Effector CD8-positive, alpha-beta T cell (primary cell): ENCODE measurements at places on chromosomes 7 and 10.

- DNase-seq: no peak
Measured at GRCh38 chr10:130859427-130859826, 452.1 kb downstream of the TCERG1L start.

- no peak for DNase-seq
Measured at GRCh38 chr7:98771519-98771918, 98.3 kb downstream of the TMEM130 start.

DNA sequence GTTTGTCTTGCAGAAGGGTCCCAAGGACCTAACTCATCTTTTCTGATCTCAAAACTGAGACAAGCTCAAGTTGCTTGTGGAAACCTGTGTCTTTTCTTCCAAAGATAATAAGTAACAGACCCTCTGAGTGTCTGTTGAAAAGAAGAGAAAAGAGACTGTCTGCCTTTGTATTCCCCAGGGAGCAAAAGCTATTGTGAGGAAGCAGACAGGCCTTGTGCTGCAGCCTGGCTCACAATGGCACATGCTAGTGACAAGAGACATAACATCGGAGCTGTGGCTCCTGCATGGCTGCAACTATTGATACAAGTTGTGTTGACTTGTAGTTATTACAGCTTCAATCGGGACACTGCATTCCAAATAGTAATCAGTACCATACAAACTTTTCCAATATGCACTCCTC, 202.9 kb downstream of the DKK1 start:
- no peak for DNase-seq

GRCh38 chr7:100865938-100866728, 1.1 kb upstream of the TRIP6 start:
- DNase-seq: peak; percentile 26

- DNase-seq: no peak
Measured at GRCh38 chr7:121519548-121520521, 123.7 kb upstream of the FAM3C start.

GRCh38 chr10:21927631-21928353, 75.7 kb downstream of the DNAJC1 start:
- no peak for DNase-seq

- DNase-seq: no peak
Measured at GRCh38 chr10:133083422-133084100, 4.2 kb upstream of the ADGRA1 start.

GRCh38 chr10:44513591-44513990, 128.7 kb upstream of the CXCL12 start:
- DNase-seq: no peak

- DNase-seq: no peak
Measured at GRCh38 chr10:5464546-5464945, 34.8 kb downstream of the CALML5 start.

GRCh38 chr10:48467669-48468068, 137.2 kb downstream of the ARHGAP22 start:
- DNase-seq: no peak

- DNase-seq: no peak
Measured at GRCh38 chr10:87507879-87508483, 3.3 kb downstream of the MINPP1 start.

DNA sequence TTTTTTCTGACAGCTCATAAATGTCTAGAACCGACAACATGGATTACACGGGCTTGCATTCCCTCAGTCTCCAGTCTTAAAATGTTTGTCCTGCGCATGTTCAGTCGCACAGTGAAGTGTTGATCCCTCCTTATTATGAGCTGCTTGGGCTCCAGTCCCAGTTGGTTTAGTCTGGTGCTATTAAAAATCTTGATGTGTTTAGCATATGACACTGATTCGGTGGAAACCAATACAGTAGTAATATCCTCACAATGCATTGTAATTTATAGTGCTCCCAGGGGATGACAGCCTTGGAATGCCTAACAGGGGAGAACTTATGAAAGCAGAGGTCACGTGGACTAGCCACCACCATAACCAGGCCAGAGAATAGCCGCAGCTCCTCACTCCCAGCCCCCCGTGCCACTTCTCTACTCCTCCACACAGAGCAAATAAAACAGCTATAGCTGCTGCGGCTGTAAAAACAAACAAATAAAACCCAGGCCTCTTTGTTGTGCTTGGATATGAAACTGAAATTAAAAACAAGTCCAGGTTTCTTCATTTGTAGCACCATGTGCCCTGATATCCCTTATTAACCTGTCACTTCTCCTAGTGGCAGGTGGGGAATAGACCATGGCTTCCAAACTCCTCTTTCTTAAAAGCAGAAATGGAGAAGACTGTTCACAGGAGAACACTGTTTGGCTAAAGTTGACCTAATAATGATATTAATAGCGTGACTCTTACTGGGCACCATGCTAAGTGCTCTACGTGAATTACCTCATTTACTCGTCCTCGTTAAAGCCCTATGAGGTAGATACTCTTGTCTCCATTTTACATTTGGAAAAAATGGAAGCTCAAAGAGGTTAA, 7.7 kb downstream of the DPCD start:
- DNase-seq: no peak

- DNase-seq: no peak
Measured at GRCh38 chr7:131327049-131327625, 539 bp upstream of the MKLN1 start.

- DNase-seq: no peak
Measured at GRCh38 chr7:116906391-116906790, 44.0 kb downstream of the CAPZA2 start.

- no peak for DNase-seq
Measured at GRCh38 chr10:34088208-34088794, 726.8 kb downstream of the PARD3 start.

DNA sequence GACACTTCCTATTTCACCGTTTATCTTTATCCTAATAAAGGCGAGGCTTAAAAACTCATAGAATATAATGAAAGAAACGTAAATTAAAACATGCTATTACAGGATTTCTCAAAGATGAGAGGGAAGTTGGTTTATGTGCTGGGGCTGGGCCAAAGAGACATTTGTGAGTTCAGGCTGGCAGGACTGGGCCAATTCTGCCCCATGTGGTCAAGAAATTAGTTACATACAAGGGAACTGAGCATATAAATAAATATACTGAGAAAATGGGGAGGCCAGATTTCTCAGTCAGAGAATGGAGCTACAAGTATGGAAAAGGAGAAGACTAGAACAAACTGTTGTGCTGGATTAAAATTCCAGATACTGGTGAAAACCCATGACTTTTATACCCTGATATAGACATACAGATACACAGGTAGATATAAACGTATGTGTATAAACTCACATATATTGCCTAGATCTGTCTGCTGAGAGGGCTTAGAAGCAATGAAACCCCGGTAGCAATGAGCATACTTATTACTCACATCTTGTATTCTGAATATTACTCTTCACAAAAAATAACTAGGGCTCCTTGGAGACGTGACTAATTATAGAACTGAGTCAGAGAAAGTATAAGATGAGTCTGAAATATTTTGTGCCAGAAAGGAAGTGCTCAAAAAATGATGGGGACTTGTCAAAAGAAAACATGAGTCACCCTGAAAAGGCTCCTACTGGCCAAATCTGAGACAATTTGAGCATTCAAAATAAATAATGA, 155.7 kb upstream of the FGFR2 start:
- DNase-seq: no peak

DNA sequence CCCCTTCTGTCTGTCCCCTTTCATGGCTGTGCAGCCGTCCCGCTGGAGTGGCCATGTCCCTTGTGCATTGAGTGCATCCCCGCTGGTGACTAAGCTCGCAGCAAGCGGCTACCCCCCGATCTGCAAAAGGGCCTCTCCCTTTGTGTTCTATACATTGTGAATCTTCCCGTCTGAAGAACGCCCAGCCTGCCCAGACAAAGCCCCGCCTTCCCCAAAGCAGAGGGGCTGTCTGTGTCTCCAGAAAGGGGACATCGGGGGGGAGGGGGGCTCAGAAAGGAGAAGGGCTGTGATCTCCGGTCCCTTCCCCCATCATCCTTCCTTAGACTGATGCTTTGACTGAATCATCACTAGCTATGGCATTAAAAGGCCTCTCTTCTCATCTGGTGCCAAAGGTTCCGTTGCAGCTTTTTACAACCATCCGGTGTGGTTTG, 11.9 kb downstream of the NPTX2 start:
- DNase-seq: no peak

DNA sequence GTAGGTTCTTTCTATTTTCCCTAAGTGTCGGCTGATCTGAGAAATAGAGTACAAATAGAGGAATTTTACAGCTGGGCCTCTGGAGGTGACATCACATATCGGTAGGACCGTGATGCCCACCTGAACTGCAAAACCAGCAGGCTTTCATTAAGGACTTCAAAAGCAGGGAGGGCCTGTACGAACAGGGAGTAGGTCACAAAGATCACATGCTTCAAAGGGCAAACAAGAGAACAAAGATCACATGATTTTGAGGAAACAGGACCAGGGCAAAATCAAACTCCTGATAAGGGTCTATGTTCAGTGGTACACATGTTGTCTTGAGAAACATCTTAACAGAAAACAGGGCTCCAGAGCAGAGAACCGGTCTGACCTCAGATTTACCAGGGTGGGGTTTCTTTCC, 88.9 kb downstream of the CNNM2 start:
- DNase-seq: no peak

DNA sequence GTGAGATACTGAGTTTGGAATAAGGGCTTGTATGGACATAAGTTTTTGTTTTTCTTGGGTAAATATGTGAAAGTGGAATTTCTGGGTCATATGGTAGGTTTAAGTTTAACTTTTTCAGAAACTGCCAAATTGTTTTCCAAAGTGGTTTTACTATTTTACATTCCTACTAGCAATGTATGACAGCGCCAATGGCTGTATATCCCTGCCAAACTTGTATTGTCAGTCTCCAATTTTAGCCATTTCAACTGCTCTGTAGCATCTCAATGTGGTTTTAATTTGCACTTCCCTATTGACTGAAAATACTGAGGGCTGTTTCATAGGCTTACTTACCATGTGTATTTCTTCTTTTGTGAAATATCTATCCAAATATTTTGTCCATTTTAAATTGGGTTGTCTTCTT, 90.5 kb upstream of the ZNF32 start:
- no peak for DNase-seq

DNA sequence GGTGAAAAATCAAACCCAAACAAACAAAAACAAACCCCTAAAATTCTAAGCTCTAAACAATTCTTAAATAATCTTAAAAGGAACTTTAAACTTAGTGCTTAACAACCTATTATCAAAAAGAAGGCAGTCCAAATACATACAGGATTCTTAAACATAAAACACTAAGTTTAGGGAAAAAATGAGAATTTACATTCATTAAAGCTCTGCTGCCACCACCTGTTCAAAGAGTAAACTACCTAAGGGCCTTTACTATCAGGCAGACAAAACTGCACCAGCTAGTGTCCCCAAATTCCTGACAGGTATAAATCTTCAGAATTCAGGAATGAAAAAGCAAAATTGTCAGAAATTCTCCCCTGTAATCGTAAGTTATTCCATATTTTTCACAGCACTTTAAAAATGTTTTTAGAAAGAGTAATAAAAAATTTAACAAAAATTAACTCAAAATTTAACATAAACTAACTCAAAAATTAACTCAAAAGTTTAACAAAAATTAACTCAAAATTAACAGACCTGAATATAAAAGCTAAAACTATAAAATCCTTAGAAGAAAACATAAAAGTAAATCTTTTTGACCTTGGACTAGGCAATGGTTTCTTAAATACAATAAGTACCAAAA, 55.1 kb downstream of the PDZD8 start:
- no peak for DNase-seq

DNA sequence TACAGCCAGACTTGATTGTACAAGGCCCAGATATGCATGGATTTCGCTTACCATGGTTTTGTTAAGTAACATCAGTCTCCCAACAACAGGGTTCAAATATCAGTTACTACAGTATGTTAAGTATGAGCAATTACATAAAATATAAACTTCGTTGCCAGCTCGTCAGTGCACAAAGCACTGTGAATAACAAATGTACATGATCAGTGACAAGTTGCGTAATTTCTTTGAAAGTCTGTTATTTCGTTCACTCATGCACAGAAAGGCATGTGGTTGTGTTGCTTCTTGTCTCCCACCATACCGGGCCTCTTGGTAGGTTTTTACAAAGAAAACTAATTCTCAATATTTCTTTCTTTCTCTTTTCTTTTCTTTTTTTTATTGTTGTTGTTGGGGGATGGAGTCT, 12.5 kb upstream of the ZNF487 start:
- no peak for DNase-seq

DNA sequence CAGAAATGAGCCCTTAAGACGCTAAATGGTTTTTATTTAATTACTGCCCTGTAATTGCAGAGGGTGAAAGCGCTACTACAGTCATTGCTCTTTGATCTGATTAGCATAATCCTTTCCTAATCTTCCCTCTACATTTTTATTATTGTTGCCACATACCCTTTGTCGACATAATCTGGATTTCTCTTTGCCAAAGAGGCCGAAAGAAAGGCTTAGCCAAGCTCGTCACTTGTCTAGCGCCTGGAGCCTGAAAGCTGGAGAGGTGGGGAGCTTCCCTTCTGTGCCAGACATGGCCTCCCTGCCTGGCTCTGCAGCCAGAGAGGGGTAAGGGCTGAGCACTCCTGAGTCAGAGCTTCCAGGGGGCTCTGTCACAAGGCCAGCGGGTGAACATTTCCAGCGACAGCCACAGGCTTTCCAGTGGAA, 145.9 kb downstream of the PRKAG2 start:
- no peak for DNase-seq

DNA sequence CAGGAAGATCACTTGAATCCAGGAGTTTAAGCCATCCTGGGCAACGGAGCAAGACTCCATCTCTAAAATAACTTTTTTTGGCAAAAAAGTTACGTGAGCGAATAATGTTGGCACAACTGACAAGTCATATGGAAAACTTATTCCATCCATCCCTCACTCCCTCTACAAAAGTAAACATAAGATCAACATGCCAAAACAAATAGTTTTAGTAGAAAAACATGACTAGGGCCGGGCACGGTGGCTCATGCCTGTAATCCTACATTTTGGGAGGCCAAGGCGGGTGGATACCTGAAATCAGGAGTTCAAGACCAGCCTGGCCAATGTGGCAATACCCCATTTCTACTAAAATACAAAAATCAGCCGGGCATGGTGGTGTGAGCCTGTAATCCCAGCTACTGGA, 25.6 kb downstream of the SLC25A16 start:
- DNase-seq: no peak

DNA sequence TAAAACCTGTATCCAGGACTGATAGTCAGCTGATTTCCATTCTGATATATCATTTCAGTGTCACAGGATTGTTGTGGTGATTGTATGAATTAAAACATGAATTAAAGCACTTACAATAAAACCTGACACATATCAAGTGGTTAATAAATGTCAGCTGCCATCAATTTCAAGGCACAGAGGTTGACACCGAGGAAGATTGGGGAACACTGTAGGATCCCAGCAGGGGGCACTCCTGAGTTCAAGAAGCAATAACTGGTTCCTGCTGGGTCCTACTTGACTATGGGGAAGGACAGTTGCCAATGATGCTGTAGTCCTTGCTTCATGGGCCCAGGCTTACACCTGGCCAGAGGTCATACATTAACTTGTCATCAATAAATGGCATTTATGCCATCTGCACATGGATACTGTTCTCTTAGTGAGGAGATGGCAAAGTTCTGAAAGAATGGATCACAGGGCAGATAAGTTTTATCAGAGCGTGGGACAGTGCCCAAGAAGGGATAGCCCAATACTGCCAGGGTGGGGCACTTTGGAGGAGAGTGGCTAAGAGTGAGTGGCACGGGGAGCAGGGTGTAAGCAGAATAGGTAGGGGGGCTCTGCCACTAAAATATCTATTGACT, 24.1 kb downstream of the FZD1 start:
- DNase-seq: no peak

- DNase-seq: no peak
Measured at GRCh38 chr10:98488669-98489430, 42.1 kb upstream of the HPS1 start.
